CD8-positive, alpha-beta memory T cell (primary cell): ENCODE measurements at places on chromosomes 11 and 22. TPM values are rescaled to one million over a fixed set of nuclear protein-coding genes. Genes with fewer than 3 reads are reported as not detected.

GRCh38 chr11:66494935-66495334 lies 14.7 kb downstream of the DPP3 start:
- DNase-seq, result no peak

- DNase-seq, result no peak
These were observed 73.9 kb upstream of the FGF3 start for GRCh38 chr11:69892986-69893555.

DNA sequence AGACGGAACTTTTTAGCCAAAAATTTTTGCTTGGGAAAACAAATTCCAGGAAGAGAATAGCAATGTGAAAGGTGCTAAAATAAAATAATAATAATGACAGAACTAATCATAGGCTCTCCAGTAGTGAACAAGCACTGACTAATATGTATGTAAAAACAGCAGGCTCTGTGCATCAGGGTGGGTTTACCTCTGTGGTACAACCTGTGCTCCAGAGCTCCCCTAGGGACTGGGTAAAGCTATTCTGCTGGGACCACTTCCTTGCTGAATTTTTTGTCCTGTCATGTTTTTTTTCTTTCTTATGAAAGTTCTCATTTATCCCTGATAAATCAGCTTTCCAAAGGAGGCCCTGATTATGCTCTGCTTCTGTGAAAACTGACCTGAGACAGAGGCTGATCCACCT lies 18.8 kb downstream of the LUZP2 start:
- no peak for DNase-seq

DNA sequence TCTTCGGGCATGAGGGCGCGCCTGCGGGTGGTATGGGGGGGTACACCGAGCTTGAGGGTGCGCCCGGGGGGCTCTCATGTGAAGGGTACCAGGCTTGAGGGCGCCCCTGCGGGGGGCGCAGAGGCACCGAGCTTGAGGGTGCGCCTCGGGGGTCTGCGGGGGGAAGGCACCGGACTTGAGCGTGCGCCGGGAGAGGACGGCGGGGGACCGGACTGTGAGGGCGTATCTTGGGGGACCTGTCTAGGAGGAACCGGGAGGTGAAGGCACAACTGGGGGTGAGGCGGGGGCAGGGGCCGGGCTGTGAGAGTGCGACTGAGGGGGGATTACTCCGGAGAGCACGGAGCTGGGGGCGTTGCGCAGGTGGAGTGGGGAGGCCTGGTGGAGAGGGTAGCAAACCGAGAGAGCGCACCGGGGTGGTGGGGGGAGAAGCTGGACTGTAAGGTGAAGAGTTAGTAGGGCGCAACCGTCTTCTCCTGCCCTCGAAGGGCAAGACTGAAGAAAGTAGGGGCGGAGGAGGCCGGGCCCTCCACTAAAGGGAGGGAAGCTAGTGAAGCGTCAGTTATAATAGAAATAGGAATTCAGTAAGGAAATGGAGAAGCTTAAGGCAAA lies 1.1 kb upstream of the DDX6 start:
- peak; percentile 15 for DNase-seq

- no peak for DNase-seq
These were observed 90.5 kb downstream of the PIWIL4 start for GRCh38 chr11:94657629-94658028.

DNA sequence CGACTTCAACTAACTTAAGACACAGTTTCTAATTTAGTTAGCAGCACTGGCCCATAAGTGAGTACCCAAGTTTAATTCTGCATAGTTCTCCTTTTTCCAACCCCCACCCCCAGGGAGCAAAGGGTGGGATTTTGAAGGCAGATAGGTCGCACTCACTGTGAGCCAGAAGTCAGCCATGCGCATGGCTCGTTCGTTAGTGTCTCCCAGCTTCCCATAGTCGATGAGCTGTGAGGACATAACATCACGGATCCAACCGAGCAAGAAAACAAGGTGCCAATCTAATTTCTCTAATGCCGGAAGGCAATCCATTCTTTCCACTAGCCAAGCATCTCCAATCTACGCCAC lies 577 bp downstream of the MRPL17 start:
- DNase-seq, result no peak

DNA sequence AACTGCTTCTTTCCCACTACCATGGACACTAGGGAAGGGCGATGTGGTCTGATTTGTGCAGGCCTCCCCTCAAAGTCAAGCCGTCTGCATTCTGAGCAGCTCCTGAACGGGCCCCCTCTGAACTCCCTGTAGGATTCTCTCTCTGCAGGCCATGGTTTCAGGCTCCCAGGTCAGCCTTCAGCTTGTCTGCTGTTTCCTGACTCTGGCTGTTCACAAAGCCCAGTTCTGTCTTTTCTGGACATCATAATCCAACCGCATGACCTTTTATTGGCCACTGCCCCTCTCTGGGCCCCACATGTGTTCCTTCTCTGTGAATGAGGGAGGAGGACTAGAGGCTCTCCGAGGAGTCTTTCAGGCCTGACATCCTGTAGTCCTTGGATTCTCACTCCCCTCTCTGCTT lies 161.0 kb downstream of the FEZ1 start:
- no peak for DNase-seq

GRCh38 chr11:103875855-103876510 lies 160.5 kb upstream of the DDI1 start:
- DNase-seq, result no peak

- DNase-seq, result no peak
These were observed 275.3 kb downstream of the C11orf87 start for GRCh38 chr11:109697140-109697843.

GRCh38 chr11:121485216-121485615 lies 32.4 kb upstream of the SORL1-AS1 start:
- DNase-seq, result no peak

GRCh38 chr11:65180877-65181568 lies 705 bp upstream of the CAPN1 start:
- peak; percentile 47 for DNase-seq

- no peak for DNase-seq
These were observed 260.0 kb downstream of the SOX6 start for GRCh38 chr11:16096336-16096735.

GRCh38 chr11:17521106-17521900 lies 22.9 kb downstream of the USH1C start:
- DNase-seq, result no peak

DNA sequence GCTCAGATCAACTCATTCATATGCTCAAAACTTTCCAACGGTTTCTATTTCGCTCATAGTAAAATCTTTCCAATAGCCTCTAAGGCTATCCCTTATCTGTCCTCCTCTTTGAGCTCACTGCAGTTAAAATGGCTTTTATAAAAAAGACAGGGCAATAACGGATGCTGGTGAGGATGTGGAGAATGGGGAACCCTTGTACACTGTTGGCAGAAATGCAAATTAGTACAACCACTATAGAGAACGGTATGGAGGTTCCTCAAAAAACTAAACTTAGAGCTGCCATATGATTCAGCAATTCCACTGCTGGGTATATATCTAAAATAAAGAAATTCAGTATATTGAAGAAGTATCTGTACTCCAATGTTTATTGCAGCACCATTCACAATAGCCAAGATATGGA lies 345.6 kb downstream of the DLG2 start:
- no peak for DNase-seq

DNA sequence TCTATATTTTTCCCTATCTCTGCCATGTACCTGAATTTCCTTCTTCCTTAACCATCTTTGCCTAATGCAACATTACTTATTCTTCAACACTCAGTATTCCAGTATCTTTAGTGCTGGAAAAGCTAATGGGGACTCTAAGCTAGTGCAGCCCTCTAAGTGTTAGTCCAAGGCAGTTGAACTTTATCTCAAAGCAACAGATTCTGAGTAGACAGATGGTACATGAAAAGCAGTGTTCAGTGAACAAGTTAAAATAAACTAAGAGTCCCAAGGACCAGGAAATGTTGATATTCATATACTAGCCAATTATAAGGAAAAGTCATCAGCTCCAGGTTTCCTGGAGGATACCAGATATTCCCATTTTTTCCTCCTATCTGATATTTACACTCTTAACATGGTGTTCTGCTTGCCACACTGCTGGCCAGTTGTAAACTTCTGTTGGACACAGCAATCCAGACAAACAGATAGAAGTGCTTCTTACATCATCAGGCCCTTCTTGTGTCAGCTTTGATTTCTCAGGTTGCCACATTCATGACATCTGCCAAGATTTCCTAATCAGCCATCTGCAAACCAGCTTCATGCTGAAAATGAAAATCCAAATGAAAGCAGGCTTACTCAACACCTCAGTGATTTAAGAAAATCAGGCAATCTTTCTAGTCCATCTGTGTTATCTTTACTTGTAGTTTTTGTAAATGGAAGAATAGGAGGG lies 255.9 kb upstream of the POU2AF2 start:
- no peak for DNase-seq

GRCh38 chr11:95835768-95836488 lies 45.6 kb downstream of the CEP57 start:
- DNase-seq, result peak; percentile 35

GRCh38 chr11:62817129-62817528 lies 11.9 kb upstream of the NXF1 start:
- no peak for DNase-seq

DNA sequence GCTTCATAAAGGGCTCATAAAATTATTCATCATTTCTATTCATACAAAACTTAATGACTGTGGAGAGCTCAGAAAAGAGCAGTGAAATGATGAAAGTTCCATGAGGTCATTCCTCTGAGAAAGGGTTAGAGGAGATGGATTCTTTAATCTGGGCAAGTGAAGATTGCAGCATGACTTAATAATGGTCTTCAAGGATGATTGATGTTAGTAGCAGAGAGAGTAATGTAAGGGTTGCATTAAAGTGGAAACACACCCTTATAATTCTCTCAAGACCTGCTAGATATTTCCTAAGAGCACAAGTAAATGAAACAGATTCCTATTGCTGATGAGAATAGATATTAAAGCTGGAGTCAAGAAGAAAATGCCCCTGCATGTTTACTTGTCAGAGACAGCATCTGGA lies 711.6 kb upstream of the ANO5 start:
- DNase-seq, result no peak

DNA sequence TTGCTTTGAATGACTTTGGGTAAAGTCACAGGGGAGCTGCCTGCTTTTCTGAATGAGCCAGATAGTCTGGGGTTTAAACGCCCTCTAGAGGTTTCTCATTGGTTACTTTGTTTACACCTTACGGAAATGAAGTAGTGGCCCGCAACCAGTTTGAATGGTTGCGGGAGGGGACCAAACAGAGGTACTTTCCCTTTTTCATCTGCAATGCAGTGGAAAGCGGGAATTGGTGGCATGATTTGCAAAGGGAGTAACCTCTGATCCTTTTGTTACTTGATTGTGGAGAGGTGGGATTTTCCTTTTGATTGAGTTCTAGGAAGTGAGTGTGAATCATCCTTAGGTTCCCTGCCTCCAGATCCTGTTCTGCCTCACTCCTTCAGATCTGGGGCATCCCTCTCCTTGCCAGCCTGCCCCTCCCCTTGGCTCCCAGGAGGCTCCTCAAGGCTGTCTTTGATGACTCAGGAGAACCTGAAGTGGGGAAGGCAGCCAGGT lies 15.9 kb upstream of the GLYATL1 start:
- no peak for DNase-seq

DNA sequence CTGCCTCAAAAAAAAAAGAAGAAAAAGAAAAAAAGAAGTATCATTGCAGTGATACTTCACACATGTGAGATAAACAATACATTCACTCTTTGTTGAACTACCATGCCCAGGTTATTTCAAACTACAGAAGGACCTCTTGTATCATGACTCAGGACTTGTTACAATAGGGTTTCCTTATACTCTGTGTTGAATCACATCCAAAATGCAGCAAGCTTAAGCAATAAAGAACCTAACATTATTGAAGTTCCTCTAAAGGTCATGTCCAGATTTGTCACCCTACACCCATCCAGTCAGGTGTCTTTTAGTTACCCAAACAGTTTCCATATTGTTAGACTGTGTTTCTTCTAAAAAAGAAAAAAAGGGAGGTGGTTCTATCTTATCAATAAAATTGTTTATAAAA lies 26.9 kb upstream of the ALKBH3 start:
- no peak for DNase-seq

DNA sequence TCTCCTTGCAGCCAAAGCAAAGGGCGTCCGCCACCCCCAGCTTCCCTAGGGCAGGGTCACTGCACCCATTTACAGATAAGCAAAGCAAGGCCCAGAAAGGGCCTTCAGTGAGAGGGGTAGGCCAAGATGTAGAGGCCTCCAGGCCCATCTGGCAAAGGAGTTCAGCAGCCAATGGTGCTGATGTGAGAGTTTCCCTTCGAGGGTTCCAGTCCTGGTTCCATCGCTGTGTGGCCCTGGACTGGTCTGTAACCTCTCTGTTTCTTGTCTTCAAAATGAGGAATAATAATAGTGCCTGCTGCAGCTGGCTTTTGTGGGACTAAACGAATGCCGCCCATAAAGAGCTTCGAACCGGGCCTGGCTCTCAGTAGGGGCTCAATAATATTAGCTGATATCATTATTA lies 4.0 kb downstream of the ELFN2 start:
- no peak for DNase-seq

GRCh38 chr11:134531327-134532130 lies 119.5 kb upstream of the B3GAT1 start:
- no peak for DNase-seq

DNA sequence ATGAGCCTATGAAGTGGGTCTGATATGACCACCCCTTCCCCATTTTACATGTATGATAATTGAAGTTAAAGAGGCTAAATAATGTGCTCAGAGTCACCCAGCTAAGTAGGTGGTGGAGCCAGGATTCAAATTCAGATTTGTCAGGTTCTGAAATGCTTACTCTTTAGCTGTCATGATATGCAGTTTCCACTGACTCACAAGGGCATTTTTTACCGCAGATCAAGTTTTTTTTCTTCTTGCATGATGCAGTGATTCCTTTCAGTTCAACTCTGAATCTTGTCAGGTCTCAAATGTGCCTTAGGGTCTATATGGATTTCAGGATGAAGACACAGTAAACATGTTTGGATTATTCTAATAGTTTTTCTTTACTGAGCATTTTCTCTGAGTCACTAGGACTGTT lies 12.6 kb upstream of the TRIM44 start:
- no peak for DNase-seq

DNA sequence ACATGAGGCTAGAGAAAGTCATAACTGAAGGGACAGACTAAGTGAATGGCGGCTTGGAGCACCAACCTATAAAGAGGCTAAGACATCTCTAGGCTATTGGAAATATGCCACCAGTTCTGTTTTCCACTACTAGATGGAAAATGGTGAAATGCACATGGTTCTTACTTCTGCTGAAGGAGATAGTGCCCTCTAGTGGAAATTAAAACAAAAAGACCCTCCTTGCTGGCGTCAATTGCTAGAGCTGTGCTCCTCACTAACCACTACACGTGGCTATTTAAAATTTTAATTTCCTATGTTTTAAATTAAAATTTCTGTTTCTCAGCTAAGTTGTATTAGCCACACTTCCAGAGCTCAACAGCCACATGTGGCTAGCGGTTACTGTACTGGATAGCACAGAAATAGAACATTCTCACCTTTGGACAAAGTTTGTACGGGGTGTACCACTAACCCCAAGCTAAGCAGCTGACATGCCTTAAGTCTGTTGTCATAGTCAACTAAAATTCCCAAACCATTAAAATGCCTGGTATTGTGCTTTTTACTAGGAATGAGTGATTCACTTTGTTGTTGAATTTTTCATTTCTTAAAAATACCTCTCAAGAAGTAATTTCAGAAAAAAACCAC lies 34.1 kb upstream of the CALCA start:
- no peak for DNase-seq

OR8D1 gene
- not detected for total RNA-seq

PRDM11 gene
- total RNA-seq, result 7.7 TPM

COPB1 gene
- total RNA-seq, result 104 TPM

SYT8 gene
- not detected for total RNA-seq

KRTAP5-4 gene
- total RNA-seq, result not detected

DEFB131B gene
- total RNA-seq, result not detected

CHRM4 gene
- total RNA-seq, result not detected

APLNR gene
- total RNA-seq, result not detected

KRTAP5-1 gene
- total RNA-seq, result not detected

ZP1 gene
- total RNA-seq, result not detected

NXPE1 gene
- total RNA-seq, result not detected

YPEL4 gene
- 1.7 TPM for total RNA-seq

CARD18 gene
- not detected for total RNA-seq

FGF4 gene
- total RNA-seq, result not detected
